ENCODE measurements at places on chromosomes 6 and 20. TPM values are rescaled to one million over a fixed set of nuclear protein-coding genes. Genes with fewer than 3 reads are reported as not detected.

CRISP2 gene
- total RNA-seq = not detected

DNA sequence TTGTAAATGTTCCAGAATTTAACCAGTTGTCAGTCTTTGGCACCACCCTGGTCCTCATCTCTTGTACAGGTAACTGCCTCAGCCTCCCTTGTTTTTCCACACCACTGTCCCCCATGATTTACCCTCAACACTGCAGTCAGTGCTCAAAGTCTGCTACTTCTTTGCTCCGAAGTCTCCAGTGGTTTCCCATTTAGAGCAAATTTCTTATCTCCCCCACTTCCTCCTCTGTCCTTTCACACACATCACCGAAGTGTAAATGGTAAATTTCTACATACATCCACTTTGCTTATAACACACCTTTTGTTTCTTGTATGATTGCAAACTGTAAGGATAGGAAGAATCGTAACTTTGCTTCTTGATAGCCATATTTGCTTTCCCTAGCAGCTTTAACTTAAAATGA, 115.3 kb downstream of the JARID2 start:
- H3K4me3 ChIP-seq = no peak overlapping the region
- peaks cover 20% of the 10 kb centered on the region for H3K4me1 ChIP-seq
- H3K27ac ChIP-seq = no peak overlapping the region
- no peaks in the 10 kb centered on the region for H3K36me3 ChIP-seq
- DNase-seq = no peak

GRCh38 chr20:54127855-54128574, 45.8 kb downstream of the CYP24A1 start:
- H3K4me1 ChIP-seq = no peaks in the 10 kb centered on the region
- no peaks in the 10 kb centered on the region for H3K36me3 ChIP-seq
- no peak for DNase-seq
- no peaks in the 10 kb centered on the region for H3K27me3 ChIP-seq
- H3K4me3 ChIP-seq = no peak overlapping the region

- no peak overlapping the region for H3K4me3 ChIP-seq
- no peak overlapping the region for H3K27ac ChIP-seq
- H3K4me1 ChIP-seq = no peaks in the 10 kb centered on the region
- DNase-seq = no peak
Measured at GRCh38 chr20:33963751-33964150, 30.0 kb upstream of the RALY start.

- H3K27me3 ChIP-seq = no peaks in the 10 kb centered on the region
- no peak for DNase-seq
- H3K27ac ChIP-seq = no peak overlapping the region
- no peak overlapping the region for H3K4me3 ChIP-seq
- no peaks in the 10 kb centered on the region for H3K36me3 ChIP-seq
Measured at GRCh38 chr6:136088693-136089092, 161.4 kb downstream of the MTFR2 start.

COL20A1 gene
- total RNA-seq = not detected

KHDC3L gene
- total RNA-seq = not detected

DNA sequence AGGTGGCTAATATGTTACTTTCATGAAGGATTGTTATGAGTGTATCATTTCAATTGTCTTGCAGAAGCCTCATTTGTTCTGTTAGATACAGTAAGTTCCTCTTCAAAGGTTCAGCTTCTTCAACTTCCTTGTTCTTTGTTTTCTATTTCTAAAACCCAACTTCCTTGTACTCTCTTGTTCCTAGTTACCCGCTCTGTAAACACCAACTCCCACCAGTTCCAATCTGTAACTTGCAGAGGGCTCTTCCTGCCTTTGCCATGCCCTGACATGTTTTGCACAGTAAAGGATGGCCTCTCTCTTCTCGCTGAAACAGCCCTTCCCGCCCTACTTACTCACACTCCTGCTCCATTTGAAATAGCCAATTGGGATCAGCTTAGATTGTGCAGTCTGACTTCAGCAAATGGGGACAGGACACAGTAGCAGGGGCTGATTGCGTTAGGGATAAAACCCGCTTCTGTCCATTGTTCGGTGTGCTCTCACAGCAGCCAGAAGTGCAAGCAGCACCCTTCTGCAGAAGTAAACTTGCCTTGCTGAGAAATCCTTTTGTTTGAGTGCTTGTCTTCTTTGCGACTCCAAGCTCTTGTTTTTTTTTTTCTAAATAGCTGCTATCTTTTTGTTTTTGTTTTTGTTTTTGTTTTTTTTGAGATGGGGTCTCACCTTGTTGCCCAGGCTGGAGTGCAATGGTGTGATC, 45.9 kb upstream of the POU5F1 start:
- no peak for DNase-seq
- no peak overlapping the region for H3K4me3 ChIP-seq
- H3K27ac ChIP-seq = no peak overlapping the region

DNA sequence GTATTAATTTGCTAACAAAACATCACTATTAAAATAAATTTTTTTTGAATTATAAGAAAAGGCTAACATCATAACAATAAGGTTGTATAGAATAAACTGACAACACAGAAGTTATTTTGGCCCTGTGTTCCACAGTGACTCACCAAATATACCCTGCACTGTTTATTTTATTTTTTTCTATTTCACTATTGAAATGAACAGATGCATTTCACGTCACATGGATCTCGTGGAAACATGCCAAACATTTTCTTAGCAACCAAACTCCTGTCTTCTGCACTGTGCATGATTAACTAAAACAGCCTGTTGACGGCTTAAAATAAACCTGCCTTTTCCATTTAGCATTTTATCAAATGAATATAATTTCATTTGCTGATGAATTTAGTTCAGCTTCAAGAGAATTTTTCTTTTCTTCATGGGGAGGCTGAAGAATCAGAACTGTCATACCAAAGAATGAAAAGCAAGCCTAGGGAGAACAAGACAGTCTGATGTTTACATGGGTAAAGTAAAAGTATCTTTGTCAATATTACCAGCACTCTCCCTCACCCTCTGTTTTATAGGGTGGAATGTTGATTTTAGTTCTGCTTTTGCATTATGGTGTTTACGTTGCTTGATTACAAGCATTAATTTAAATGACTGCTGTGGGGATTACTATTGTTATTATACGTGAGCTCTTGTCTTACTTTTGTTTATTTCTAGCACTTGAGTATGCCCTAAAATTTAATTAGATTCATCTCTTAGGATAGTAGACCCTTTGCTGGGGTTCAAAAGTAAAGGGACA, 115.3 kb downstream of the LCA5 start:
- no peak overlapping the region for H3K27ac ChIP-seq
- no peaks in the 10 kb centered on the region for H3K27me3 ChIP-seq
- no peaks in the 10 kb centered on the region for H3K4me1 ChIP-seq
- H3K36me3 ChIP-seq = no peaks in the 10 kb centered on the region
- DNase-seq = no peak
- no peak overlapping the region for H3K4me3 ChIP-seq

- no peaks in the 10 kb centered on the region for H3K4me1 ChIP-seq
- no peak overlapping the region for H3K27ac ChIP-seq
- H3K27me3 ChIP-seq = no peaks in the 10 kb centered on the region
Measured at GRCh38 chr6:129130959-129131681, 248.2 kb downstream of the LAMA2 start.

GRCh38 chr6:138089325-138089724, 17.9 kb downstream of the PERP start:
- no peak for DNase-seq
- H3K27ac ChIP-seq = no peak overlapping the region
- H3K27me3 ChIP-seq = no peaks in the 10 kb centered on the region
- H3K36me3 ChIP-seq = peaks cover 5% of the 10 kb centered on the region
- H3K4me3 ChIP-seq = no peak overlapping the region

DNA sequence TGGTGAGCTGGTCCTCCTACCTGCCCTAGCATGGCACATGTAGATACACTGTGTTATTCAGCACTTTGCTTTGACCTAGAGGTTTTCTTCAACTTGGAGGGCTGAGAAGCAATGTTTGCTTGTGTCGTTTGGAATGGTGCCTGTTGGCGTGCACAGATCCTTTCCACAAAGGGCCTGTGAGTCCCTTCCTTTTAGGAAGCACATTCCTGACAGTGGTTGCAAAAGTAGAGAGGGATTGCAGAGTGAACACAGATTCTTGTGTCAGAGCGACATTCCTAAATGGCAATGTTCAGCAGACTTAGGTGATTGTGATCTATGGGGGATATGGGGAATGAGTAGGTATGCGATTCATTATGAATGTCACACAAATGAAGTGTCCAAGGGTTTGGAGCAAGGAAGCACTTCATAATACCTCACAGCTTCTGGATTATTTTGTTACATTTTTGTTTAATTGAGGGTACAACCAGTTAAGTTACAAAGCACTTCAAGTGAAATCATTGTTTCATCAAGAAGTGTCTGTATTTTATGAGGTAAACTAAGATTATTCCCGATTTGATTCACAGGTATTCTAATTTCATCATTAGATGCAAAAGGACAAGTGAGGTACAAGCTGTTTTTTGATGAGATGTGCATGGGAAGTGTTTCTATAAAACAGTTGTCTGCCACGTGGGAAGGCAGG, 713 bp upstream of the RNF144B start:
- no peak overlapping the region for H3K4me3 ChIP-seq
- H3K4me1 ChIP-seq = peaks cover 17% of the 10 kb centered on the region
- no peaks in the 10 kb centered on the region for H3K36me3 ChIP-seq
- no peak for DNase-seq
- H3K27ac ChIP-seq = peak overlapping the region; percentile 85
- H3K27me3 ChIP-seq = no peaks in the 10 kb centered on the region

BMP6 gene
- 0.93 TPM for total RNA-seq

- H3K36me3 ChIP-seq = no peaks in the 10 kb centered on the region
- H3K4me3 ChIP-seq = no peak overlapping the region
- H3K27ac ChIP-seq = no peak overlapping the region
Measured at GRCh38 chr20:61556673-61557072, 304.6 kb downstream of the CDH4 start.

DNA sequence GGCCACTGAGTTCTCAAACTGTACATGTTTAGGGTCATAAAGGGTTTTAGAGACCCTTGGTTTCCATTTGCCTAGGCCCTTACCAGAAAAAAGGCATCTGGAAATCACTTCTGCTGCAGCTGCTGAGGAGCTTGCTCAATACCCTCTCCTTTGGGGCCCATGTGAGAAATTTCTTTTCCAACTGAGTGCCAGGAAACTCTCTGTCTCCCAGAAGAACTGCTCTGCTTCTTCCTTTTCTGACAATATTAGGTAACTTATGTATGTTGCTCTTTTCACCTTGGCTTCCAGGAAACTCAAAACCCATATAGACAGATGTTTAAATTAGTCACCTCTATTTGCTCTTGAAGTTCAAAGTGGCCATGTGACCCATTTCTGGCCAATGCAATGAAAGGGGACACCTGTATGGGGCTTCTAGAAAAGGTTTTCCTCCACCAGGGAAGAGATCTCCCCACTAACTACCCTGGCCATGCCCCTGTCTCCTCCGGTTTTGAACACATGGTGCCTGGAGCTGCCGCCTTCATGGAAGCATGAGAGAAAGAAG, 121.6 kb downstream of the PREX1 start:
- H3K27me3 ChIP-seq = no peaks in the 10 kb centered on the region
- H3K4me3 ChIP-seq = no peak overlapping the region
- no peak for DNase-seq

DNA sequence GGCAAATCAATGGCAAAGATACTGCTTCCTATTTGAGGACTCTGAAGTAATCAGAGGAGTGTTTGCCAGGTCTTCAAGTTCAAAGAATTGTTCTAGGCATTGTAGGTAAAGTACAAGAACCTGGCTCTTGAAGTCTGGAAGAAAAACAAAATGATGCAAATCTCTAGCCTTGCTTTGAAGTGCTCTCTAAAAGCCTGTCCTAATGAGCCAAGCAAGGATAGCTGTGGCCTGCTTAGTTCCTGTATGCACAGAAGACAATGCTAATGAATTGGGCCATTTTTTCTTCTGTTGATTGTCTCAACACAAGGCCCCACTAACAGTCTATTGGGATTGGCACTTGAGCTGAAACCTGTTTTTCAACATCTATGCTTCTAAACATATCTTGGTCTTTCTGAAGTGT, 165.0 kb upstream of the POU3F2 start:
- no peak for DNase-seq
- no peaks in the 10 kb centered on the region for H3K27me3 ChIP-seq
- no peak overlapping the region for H3K27ac ChIP-seq
- H3K4me3 ChIP-seq = no peak overlapping the region
- no peaks in the 10 kb centered on the region for H3K36me3 ChIP-seq

GRCh38 chr6:144049386-144049785, 41.3 kb upstream of the PLAGL1 start:
- H3K36me3 ChIP-seq = no peaks in the 10 kb centered on the region
- no peaks in the 10 kb centered on the region for H3K27me3 ChIP-seq
- H3K4me3 ChIP-seq = no peak overlapping the region
- H3K27ac ChIP-seq = no peak overlapping the region

GRCh38 chr20:56835829-56836550, 206.9 kb downstream of the TFAP2C start:
- H3K27me3 ChIP-seq = peaks cover 5% of the 10 kb centered on the region
- no peak overlapping the region for H3K27ac ChIP-seq
- H3K36me3 ChIP-seq = no peaks in the 10 kb centered on the region
- no peak overlapping the region for H3K4me3 ChIP-seq
- DNase-seq = no peak
- H3K4me1 ChIP-seq = no peaks in the 10 kb centered on the region

NKX2-4 gene
- not detected for total RNA-seq

SUMO4 gene
- total RNA-seq = 3.3 TPM

- no peaks in the 10 kb centered on the region for H3K36me3 ChIP-seq
- no peak for DNase-seq
- H3K27ac ChIP-seq = no peak overlapping the region
- no peaks in the 10 kb centered on the region for H3K27me3 ChIP-seq
Measured at GRCh38 chr20:33076662-33077372, 2.6 kb upstream of the BPIFB4 start.

TRDN gene
- 0.08 TPM for total RNA-seq
